ENCODE measurements at places on chromosomes 12 and 14.

DNA sequence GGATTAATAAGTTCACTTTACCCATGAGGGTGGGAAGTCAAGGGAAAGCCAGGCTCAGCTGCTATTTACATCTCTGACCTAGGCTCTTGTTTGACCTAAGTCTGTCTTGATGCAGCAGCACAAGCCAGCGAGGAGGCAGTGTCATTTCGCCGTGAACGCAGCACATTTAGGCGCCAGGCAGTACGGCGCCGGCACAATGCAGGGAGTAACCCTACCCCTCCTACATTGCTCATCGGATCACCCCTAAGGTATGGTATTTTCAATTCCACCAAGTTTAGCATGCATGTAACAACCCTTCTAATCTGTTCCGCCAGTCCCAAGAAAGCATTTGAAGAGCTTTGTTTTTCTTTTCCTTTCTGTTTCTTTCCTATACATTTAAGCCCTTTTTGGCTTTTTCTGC lies 81.2 kb downstream of the PCNX1 start:
- no peak for DNase-seq

DNA sequence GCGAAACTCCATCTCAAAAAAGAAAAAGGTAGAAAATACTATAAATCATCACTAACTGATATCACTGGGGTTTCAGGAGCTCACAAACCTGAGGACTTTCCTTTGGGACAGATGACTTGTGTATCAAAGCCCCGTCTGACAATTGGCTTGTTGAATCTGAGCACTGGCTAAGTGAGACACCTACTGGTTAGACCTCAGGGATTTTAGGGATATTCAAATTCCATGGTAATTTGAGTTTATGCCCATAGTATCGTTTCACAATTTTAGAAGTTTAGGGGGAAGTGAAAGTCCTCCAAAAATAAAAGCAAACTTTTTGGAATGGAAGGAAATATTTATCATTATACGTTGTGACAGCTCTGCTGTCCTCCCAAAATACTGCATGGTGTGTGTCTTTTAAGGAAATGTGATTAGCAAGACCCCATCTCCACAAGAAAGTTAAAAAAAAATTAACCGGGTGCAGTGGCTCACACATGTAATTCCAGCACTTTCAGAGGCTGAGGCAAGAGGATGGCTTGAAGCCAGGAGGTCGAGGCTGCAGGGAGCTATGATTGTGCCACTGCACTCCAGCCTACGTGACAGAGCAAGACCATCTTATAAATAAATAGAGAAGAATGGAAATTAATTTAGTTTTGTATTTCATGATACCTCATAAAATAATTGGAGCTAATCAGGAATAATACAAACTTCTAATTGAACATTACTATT lies 49.2 kb downstream of the FBXL14 start:
- no peak for DNase-seq

- DNase-seq, result no peak
Observed at GRCh38 chr12:94244165-94245133, 96.1 kb downstream of the PLXNC1 start.

GRCh38 chr14:74488786-74489397 lies 4.2 kb downstream of the NPC2 start:
- DNase-seq, result no peak

DNA sequence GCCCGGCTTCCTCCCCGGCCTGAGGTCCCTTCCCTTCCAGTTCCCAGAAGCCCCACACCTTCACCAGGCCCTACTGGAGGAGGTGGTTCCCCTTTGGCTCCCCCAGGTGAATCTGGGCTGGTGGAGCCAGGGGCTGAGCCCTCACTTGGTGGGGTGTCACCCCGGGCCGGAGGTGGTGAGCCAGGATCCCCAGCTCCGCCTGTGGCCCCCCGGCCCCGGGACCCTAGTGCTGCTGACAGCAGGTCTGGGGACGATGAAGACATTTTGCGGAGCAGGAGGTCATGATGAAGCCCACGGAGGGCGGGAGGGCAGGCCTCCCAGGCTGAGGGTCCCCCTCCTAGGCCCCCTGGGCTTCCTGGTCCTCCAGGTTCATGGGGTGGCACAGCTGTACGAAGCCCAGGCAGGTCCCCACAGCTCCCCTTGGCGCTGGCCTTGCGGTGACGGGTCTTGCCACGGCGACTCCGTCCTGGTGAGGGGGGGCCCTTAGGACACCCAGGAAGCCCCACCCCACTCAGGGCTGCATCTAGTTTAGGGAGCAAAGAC lies 16.6 kb downstream of the MAP3K12 start:
- DNase-seq, result no peak

DNA sequence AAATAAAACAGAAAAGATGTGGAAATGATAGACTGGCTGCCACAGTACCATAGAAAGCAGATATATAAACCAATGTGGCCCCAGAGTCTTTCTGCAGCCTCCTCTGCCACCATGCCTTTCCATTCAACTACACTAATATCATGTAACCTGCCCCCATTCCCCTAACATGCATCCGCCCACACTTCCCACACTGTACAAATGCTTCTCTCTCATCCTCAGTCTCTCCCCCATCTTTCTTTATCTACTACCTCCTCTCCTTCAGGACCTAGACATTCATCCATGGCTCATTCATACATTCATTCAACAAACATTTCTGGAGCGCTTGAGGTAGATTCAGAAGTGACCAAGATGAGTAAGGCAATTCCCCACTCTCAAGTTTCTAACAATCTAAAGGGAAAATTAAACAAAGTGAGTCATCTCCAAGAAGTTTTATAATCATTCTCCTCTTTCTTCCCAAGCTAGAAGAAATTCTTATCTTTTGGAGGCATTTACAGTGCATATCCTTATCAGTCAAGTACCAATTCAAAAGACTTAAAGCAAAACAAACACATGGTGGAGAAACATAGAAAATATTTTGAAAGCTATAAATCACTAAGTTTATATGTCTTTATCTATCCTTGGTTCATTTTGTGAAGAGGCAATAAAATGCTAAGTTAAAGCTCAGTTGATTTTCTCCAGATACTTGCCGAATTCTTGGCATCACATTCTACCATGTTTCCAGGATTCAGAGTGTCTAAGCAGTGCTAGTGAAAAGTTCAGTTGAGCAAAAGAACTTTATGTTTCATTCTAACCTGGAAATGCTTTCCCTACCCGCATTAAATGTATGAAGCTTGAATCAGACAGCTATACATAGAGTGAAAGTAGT lies 70.5 kb upstream of the FRMD6 start:
- DNase-seq, result no peak

GRCh38 chr12:4579305-4580102 lies 17.5 kb downstream of the DYRK4 start:
- DNase-seq, result no peak
